ENCODE measurements at places on chromosomes 6 and 20.

DNA sequence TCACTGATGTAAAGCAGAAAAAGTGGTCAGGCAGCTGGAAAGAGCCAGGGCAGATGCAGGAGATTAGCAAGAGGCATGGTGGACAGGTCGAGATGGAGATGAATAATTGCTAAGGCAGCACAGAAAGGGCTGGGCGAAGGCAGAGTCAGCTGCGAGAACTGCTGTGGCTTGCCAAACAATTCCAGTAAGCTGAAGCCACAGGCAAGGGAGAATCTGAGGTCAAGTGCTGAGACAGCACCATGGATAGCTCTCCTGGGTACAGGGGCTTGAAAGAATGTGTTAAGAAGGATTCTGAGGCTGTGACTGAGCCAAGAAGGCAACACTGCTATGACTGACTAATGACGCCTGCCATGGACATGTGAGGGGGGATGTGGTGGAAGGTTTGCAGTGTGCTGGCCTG lies 220.8 kb upstream of the FOXA2 start:
- DNase-seq = no peak

GRCh38 chr20:645318-646106 lies 7.5 kb downstream of the SRXN1 start:
- peak; percentile 89 for DNase-seq

GRCh38 chr6:168589275-168589674 lies 148.3 kb downstream of the SMOC2 start:
- no peak for DNase-seq

DNA sequence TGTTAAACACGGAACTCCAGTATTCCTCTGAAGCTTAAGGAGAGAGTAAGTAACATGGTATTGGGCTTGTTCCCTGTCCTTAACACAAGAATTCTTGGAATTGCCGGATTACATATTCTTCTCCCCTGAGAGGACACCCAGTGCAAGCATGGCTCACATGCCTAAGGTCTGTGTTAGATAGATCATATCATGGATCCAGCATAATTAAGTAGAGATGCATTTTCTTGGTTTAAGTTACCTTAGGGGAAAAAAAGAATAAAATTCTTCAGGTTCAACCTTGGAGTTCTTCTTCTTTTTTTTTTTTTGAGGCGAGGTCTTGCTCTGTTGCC lies 53.9 kb downstream of the AKAP12 start:
- no peak for DNase-seq

- DNase-seq = no peak
Observed at GRCh38 chr6:116990679-116991078, 113.6 kb downstream of the RFX6 start.

GRCh38 chr20:8007490-8007889 lies 12.1 kb downstream of the TMX4 start:
- no peak for DNase-seq

DNA sequence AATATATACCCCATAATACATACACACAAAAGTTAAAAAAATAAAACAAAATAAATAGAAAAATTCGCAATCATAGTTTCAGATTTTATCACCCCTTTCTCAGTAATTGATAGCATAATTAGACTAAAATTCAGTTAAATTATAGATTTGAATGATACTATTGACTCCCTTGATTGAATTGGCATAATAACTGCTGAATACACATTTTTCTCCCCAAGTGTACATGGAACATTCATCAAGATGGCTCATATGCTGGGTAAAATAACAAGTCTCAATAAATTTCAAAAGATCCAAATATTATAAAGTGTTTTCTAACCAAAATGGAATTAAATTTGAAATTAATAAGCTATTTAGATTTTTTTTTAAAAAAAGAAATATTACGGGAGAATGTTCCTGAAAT lies 616.1 kb downstream of the MAFB start:
- DNase-seq = no peak

GRCh38 chr20:23340524-23340923 lies 10.1 kb upstream of the NXT1 start:
- DNase-seq = peak; percentile 79

- DNase-seq = no peak
Observed at GRCh38 chr20:33027769-33028751, 3.4 kb upstream of the BPIFB6 start.

- no peak for DNase-seq
Observed at GRCh38 chr20:64216036-64216435, 39.5 kb upstream of the PCMTD2 start.

GRCh38 chr6:5213836-5214235 lies 46.9 kb downstream of the LYRM4 start:
- no peak for DNase-seq

- no peak for DNase-seq
Observed at GRCh38 chr20:4987130-4987529, 14.2 kb downstream of the SLC23A2 start.

DNA sequence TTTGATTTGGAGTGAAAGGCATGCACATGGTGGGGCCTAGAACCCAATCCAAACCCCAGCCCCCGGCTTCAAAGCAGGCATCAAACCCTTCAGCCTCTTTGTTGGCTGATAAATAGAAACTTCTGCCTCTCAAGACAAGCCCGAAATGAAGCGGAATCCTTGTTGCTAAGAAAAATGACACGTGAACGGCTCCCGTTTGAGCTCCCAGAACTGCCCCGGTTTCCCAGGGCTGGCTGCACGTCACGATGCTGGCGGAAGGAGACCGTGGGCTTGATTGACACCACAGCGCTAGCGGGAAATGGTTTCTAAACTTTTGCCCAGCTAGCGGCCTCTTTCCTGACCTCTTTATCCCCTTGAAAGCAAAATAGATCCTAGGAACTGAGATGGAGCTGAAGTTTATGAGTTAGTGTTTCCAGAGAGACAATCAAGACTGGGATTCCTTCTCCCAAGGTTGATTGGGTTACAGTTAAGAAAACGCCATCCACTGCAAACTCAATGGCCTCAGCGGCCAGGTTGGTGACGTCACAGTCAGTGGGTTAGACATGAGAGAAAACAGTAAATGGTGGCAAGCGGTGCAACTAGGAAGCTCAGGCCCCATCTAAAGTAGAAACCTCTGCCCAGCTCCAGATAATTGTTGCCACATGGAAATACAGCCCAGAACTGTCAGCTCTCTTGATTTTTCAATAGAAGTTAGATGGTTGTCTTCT lies 117.0 kb downstream of the ANKRD60 start:
- no peak for DNase-seq

DNA sequence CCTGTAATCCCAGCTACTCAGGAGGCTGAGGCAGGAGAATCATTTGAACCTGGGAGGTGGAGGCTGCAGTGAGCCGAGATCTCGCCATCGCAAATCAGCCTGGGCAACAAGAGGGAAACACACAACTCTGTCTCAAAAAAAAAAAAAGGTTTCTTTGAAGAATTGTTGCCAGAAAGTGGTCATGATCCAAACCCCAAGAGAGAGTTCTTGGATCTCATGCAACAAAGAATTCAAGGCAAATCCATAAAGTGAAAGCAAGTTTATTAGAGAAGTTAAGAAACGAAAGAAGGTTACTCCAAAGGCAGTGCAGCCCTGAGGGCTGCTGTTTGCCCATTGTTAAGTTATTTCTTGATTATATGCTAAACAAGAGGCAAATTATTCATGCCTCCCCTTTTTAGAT lies 14.5 kb upstream of the KIFC1 start:
- no peak for DNase-seq

GRCh38 chr6:4907602-4908001 lies 96.2 kb downstream of the RPP40 start:
- DNase-seq = no peak

DNA sequence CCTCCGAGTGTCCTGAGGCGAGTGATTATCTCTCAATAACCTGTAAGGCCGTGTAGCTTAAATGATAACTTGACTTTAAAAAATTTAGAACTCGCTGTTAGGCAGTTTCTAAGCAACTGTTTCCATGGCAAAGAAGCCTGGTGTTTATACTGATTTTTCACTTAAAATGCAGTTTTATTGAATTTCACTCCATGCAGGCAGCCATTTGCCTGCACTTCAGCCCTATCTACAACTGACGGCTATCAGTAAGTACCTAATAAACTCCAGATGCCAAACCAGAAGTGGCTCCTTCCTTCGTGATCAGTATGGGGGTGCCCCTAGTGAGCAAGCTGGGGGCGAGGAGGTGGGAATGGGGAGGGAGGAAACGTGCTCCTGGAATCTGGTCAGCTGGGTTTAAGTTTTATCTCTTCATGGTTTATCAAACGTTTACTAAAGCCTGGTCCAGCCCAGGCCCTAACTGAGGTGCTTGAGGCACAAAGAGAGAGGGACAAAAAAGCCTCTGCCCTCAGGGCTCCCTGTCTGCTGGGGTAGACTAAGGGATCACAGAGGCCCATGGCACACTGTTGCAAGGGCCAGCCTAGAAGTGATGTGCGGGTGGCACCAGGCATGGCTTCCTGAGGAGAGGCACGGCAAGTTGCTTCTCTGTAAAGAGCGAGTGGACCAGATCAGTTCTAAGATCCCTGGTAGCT lies 45.5 kb downstream of the TTI1 start:
- peak; percentile 65 for DNase-seq

DNA sequence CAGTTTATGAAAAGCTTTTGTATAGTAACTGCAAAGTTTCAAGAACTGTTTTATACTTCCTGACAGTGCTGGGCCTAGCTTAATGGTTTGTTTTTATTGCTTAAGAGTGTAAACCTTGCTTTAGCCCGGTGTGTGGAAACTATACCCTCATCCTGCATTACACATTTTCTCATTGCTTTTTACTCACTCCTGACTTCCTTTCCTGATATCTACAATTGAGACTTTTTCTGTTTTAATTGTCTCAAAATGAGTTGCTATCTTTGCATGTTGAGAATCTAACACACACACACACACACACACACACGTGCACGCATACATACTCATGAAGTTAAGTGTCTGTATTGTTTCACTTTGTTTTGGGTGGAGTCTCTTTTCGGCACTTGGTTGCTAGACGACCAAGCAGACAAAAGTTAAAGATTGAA lies 16.7 kb downstream of the BMP2 start:
- no peak for DNase-seq

Data from NCI-H82 (cell line).